Mucosa of descending colon (tissue), 3 donors: ENCODE measurements at places on chromosomes 5 and 9.

DNA sequence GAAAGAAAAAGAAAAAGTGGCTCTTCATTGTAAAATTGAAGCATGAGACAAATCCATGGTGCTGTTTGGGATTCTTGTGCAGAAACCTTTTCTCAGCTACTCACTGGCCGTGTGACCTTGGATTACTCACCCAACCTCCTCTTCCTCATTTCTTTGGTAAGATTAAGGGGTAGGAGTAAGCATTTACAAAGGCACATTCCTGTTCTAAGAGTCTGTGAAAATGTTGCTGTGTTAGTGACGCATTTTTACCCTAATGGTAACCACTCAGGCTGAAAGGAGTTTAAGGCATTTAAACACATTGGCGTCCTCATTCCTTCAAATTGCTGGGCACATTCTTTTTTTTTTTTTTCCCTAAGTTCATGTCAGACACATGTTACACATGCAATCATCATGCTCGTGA, 4.3 kb downstream of the RAI14 start:
- DNase-seq, result no peak

DNA sequence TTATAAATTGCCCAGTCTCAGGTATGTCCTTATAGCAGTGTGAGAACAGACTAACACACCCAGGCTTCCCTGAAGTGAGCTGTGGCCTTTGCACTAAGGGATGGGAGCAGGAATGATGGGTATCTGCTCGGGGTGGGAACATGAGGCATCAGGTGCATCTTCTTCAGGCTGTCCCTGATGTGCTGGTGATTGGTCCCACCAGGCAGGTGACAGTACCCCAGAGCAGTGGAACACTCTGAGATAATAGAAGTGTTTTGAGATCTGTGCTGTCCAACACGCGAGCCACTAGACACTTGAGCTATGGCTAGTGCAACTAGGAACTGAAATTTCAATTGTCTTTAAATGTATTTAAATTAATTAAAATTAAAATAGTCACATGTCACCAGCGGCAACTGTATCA, 12.8 kb upstream of the MED10 start:
- DNase-seq, result no peak

DNA sequence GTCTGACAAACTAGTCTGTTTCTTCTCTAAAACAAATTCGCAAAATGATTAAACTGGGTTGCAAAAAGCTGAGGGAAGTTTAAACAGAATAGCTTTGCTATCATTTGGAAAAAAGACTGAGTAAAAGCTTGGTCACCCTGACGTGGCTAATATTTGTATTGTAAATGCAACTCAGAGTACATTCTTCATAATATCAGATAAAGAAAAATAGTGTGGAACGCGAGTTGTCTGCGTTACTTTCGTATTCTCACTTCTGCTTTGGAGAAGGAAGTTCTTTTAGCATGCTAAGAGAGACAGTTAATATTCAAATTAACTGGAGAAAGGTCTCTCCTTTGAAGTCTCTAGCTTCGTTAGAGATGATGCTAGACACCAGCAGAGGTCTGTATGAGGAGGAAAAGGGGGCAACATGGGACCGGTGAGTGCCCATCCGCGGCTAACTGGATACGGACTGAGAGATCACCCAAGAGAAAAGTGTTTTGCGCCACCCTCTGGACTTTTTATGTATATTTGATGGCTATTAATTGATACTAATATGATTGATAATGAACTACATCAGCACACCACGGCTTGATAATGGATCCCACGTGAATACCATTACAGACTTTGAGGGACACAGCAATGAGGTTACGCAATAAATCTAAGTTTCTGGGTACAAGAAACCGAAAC, 2.9 kb upstream of the CNTRL start:
- peak; percentile 23 for DNase-seq

GRCh38 chr5:142531977-142532780, 153.7 kb downstream of the FGF1 start:
- no peak for DNase-seq

DNA sequence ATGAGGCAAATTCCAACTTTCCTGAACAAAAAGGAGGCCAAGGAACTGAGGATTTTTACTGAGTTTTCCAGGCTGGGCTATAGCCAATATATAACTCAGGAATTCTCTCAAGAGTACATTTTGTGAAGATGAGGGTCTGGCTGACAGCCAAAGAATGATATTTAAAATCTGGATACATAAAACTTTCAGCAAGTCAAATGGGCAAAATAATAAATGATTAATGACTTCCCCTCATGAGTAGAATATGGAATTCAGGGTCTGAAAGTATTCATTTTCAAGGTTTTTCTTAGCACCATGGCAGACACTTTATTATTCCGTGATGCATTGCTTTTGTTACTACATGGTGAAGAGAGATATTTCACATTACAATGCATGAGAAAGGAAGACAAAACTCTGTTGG, 7.8 kb downstream of the FAM81B start:
- no peak for DNase-seq
